AG04449 (cell line): ENCODE measurements at places on chromosomes 7 and 10.

GRCh38 chr7:92708111-92709042, 118.2 kb upstream of the FAM133B start:
- DNase-seq: no peak

- no peak for DNase-seq
Measured at GRCh38 chr7:25255611-25256332, 27.5 kb upstream of the NPVF start.

DNA sequence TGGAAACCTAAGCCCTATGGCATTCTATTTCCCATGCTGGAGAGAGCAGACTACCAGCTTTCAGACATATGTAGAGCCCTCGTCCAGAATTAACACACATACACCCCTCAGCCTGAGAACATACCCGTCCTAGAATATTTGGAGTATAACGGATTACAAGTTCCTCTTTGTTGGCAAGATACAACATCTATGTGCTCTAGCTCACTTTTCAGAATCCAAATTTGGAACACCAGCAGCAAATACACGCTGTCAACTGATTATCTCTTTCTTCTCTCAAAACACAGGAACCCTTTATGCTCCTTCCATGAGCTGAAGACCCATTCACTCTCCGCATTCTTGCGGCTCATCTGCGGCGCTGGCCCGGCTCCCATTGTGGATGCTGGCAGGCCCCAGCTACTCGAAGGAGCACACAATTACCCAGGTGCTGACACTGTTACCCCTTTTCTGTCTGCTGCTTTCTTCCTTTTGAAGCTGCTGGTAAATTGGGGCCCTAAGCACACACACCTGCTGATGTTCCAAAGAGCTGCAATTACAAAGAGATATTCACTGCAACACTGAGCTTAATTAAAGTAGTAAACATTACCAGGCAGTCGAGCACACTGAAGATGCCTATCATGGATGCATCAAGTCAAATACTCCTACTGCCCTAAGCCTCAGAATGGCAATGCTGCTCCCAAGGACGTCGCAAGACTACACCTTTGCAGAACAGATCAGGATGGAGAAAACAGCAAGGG, 70.0 kb downstream of the VOPP1 start:
- DNase-seq: no peak

DNA sequence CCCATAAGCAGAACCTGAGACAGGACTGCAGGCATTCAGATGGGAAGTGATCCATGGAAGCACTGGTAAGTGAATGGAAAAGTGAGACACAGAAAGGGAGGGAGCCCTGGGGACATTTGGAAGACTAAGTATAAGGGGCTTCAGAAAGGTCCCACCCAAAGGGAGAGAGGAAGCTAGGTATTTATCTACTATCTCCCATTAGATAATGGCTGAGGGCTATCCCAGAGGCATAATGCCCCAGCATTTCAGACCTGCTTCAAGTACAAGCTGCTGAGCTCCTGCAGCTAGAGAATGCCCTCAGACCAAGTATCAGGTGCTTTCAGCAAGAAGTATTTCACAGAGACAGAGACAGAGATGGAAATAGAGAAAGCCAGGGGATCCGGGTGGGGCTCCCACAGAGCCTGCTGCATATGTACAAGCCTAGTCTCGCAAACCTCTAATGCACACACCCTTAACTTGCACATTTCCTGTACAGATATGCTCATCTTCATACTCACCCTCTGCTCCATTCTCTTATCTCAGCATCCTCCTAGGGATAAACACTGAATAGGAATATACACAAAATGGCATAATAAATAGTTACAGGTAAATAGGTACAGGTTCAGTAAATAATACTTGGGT, 20.2 kb downstream of the KDM7A start:
- DNase-seq: no peak
